ENCODE measurements at places on chromosomes 6 and 20. TPM values are rescaled to one million over a fixed set of nuclear protein-coding genes. Genes with fewer than 3 reads are reported as not detected.

The EYS gene
- 0.08 TPM for total RNA-seq

- no peak for DNase-seq
Observed at GRCh38 chr20:37123441-37123840, 27.6 kb upstream of the RBL1 start.

DNA sequence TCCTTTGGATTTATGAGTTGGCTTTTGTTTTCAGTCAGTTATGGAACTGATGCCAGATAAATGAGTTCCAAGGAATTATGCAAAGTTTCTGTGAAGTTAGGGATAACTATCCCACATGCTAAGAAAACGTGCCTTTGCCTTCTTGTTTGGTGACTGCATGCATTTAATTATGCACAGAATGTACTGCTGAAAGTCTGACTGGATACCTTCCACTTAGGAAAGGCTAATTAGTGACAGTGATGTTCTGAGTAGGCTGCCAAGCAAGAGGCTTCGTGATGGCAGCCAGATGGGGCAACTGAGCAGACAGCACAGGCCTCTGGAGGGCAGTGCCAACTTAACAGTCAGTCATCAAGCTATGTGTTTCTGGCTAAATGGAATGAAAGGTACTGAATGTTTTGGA, 289.9 kb downstream of the CD109 start:
- no peak for DNase-seq

The STMND1 gene
- not detected for total RNA-seq

DNA sequence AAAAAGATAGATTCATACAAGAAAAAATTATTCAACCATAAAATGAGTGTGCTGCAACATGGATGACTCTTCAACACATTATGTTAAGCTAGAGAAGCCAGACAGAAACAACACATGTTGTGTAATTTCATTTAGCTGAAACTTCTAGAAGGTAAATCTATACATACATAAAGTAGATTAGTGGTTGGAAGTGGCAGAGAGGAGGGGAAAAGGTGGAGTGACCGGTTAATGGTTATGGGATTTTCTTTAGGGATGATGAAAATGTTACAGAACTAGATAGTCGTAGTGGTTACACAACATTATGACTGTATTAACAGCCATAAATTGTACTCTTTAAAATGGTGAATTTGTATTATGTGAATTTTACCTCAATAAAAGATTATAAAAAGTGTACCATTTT, 304.1 kb upstream of the SLC35B3 start:
- no peak for DNase-seq

GRCh38 chr6:137233911-137234863, 15.0 kb upstream of the IFNGR1 start:
- no peak for DNase-seq

Data from left ventricle myocardium inferior (tissue), 1 donor.